Hypothalamus (tissue), 51 donors: ENCODE measurements at places on chromosomes 12 and 14.
A peak's percentile ranks its signal among the peaks of the same experiment; 100 is the strongest.

DNA sequence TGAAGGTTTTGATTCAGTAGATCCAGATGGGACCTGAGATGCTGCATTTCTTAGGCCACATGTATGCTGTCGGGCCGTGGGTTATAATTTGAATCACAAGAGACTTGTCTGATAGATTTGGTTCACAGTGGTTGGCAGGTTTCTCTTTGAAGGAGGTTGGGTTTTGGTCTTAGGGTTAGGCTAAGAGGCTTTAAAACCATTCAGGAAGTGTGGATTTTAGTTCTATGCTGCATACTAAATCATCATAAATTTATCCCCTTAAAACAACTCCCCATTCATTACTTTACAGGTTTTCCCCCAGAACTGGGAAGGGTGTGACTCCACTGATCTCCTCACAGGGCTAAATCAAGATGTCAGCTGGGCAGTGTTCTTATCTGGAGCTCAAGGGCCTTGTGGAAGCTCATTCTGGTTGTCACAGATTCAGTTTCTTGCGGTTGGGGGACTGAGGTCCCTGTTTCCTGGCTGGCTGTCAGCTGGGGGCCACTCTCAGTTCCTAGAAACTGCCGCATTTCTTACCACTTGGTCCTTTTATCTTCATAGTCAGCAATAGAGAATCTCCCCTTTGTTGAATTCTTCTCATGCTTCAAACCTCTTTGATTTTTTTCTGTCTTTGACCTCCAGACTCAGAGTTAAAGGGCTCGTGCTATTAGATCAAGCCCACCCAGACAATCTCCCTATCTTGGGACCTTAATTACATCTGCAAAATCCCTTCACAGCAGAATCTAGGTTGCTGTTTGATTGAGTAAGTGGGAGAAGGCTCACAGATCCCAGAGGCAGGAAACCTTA, 20.6 kb upstream of the PCNX1 start:
- DNase-seq, result peak; percentile 5

DNA sequence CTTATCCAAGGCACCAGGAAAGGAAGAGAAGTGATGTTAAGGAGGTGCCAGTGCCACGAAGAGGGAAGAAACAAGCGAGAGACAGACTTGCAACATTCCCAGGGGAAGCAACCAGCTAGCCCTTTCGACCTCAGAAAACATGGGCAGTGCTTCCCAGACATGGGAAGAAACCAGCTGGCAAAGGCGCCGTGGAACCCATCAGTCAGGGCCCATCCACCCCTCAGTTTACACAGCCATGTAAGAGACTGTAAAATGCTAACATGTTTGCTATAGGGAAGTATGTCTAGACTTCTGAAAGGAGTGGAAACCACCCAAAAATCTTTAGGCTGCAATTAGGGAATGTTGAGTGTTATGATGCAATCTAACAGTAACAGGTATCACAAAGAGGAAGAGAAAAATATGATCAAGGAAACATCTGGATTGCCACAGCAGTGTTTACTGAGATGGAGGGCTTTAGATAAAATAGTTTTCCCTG, 26.3 kb downstream of the ANAPC5 start:
- DNase-seq, result no peak

DNA sequence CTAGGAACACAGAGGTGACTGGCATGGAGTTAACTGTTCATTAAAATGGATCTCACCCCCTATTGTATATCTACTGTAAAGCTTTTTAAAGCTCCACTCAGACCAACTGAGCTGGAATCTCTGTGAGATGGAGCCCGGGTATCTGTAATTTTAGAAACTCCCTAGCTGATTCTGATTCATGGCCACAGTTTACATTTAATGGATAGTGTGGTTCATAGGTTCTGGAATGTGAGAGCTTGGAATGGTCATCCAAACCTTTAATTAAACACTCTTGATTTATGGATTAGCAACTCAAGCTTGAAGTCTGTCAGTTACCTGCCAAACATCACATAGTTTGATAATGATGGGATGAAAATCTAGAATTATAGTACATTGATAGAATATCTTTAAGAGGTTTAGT, 183.8 kb downstream of the SLC25A21 start:
- DNase-seq, result no peak

- DNase-seq, result no peak
Observed at GRCh38 chr14:65421201-65421981, 8.9 kb downstream of the FUT8 start.

DNA sequence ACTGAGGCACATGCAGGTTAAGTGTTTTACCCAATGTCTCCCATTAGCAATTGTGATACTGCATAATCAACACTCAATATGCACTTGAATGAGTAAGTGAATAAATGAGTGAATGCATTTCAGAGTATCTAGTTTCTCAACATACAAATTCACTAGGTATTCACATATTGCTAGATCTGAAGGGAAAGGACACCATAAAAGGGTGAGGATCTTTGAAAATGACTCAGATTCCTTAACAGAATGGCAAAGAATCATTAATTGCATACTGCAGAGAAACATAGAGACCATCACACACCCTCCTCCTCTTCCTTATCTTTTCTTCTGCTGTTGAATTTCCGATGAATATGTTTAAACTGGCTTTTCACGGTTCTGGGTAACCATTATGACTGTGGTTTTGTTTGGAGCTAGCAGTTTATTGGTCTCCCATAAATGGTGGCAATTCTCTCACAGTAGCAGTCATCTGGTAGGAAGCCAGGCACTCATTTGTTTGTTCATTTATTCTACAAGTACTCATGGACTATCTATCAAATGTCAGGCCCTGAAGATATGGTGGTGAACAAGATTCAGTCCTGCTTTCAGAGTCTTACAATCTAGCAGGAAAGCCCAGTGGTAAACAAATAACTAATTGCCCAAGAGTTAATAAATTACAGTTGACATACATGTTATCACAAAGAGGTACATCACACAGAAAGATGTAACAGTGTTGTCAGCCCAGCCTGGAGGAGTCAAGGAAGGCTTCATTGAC, 70.2 kb downstream of the LLPH start:
- DNase-seq, result no peak

GRCh38 chr14:57875296-57875695, 9.4 kb upstream of the SLC35F4 start:
- DNase-seq, result no peak

- peak; percentile 50 for DNase-seq
Observed at GRCh38 chr12:7017870-7018349, 366 bp downstream of the LPCAT3 start.

- no peak for DNase-seq
Observed at GRCh38 chr12:49875115-49875720, 28.5 kb downstream of the FAIM2 start.
